ENCODE measurements at places on chromosomes 12 and 14.

- no peak for DNase-seq
Observed at GRCh38 chr14:35134329-35135123, 12.2 kb downstream of the PRORP start.

- no peak for DNase-seq
Observed at GRCh38 chr12:100554608-100555077, 18.8 kb upstream of the GAS2L3 start.

GRCh38 chr12:125983784-125984500 is 918.7 kb downstream of the AACS start:
- no peak for DNase-seq

DNA sequence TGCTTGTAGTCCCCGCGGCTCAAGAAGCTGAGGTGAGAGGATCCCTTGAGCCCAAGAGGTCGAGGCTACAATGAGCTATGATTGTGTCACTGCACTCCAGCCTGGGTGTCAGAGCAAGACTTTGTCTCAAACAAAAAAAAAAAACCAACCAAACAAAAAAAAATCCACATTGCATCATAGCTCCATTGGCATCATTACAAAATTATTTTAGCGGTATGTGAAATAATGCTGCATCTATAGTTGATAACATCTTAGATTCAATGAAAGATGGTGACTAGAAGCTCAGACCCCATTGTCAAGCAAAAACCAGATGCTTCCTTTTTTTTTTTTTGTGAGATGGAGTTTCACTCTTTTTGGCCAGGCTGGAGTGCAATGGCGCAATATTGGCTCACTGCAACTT is 14.8 kb upstream of the PTHLH start:
- no peak for DNase-seq

DNA sequence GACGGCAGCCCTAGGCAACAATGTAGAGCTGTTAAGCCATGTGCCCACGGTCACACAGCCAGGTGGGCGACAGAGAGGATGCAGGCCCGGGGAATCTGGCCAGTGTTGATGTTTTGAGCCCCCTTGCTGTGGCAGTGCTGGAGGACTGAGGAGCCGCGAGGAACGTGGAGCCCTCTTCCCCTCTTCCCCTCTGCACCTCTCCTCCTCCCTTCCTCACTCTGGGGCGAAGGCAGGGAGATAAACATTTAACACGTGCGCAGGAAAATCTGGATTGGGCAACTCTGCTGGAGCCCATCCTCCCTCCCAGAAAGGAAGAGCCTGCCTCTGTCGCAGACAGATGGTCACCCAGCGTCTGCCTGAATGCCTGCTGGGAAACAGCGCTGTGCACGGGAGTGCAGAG is 376.8 kb downstream of the FUT8 start:
- no peak for DNase-seq

Measured in activated CD8-positive, alpha-beta memory T cell treated with anti-CD3 and anti-CD28 coated beads, Interleukin-2, amount 50 U/mL, for 4 hours (primary cell).